ENCODE measurements at places on chromosomes 3 and 15. TPM values are rescaled to one million over a fixed set of nuclear protein-coding genes. Genes with fewer than 3 reads are reported as not detected.

RARB gene
- total RNA-seq = not detected

ADGRG7 gene
- not detected for total RNA-seq

PP2D1 gene
- not detected for total RNA-seq

NR2E3 gene
- total RNA-seq = not detected

LINGO1 gene
- total RNA-seq = 4.4 TPM

CACNA2D2 gene
- total RNA-seq = 1.4 TPM

DNA sequence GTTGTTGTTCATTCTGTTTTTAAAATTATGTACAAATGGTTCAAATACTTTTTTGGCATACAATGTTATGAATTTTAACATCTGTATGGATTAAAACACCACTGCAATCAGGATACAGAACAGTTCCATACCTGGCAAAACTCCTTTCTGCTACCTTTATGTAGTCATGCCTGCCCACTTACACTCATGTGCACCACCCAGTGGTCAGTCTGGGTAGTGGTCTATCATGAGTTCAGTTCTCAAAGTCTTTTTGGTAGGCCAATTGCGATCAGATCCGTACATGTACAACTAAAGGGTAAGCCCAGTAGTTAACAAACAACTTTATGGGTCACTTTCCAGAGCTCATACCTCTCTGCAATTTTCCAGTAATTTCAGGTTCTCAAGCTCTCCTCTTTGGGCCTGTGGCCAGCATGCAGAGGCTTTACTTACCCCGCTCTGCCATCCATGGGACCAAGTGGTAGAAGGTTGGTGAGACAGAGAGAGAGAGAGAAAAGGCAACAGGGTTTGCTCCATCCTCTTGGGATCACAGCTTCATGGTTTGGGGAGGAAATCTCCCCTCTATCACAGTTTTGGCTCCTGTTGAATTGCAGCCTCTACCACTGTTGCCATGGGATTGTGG, 63.9 kb upstream of the FAM98B start:
- peak; percentile 63 for DNase-seq

GRCh38 chr3:41011854-41012253, 187.5 kb upstream of the CTNNB1 start:
- no peak for DNase-seq

GRCh38 chr3:130906374-130906995, 12.6 kb downstream of the ATP2C1 start:
- no peak for DNase-seq

DNA sequence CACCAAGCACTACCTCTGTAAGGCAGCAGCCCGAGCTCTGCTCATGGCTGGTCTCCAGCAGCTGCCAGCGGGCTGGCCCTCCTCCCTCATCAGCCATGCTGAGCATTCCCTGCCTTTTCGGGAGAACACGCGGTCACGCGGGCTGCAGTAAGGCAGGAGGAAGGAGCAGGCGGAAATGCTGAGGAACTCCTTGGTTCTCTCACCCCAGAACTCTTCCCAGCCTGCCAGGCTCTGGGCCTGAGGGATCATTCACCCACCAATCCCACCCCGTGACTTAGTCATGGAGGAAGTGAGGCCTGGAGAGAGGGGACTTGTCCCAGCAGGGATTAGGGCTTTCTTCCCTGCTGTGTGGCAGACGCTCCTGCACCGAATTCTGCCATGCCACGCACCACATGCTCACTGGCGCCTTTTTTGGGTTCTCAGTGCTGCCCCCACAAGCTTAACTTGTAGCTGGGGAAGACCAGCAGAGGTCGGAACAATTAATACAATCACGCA, 42.9 kb upstream of the RPL32 start:
- no peak for DNase-seq

DNA sequence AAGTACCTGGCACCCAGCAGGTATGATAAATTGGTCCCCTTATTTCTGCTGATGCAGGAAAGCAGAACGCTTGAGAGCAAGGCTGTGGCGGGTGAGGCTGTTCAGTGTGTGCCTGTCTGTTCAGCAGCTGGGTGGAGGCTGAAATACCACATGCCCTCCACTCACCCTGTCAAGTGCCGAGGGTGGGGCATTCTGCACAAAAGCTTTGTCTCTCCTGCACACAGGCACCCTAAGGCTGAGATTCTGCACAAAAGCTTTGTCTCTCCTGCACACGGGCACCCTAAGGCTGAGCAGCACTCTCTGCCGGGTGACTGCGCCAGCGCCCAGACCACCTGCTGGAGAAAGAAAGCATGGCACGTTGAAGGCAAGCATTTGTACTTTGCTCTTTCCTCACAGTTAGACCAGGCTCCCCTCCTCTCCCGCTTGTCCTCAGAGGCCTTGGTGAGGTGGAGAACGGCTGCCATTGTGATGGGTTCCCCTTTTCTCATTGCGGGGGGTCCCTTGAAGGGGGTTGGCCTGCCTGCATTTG, 97.5 kb downstream of the BDH1 start:
- DNase-seq = no peak

GRCh38 chr3:42139621-42140453, 48.7 kb downstream of the TRAK1 start:
- DNase-seq = no peak

DNA sequence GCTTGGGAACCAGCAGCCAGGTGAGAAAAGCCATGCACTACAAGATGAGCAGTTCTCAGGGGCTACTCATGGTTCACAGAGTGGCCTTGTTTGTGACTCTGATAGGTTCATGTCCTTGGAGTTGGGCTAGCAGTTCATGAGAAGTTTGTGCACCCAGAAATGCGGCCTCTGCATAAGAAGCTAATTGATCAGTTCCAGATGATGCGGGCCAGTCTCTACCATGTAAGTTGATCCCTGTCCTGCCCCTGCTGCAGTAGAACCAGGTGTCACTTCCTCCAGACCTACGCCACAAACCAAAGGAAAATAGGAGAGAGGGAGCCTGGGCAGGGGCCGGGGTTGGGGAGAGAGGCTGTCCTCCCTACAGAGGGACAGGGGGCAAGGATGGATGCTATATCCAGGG, 27.2 kb upstream of the MANF start:
- DNase-seq = no peak

- DNase-seq = no peak
Measured at GRCh38 chr3:53137835-53138446, 7.7 kb upstream of the RFT1 start.

GRCh38 chr3:46484388-46484787, 13.4 kb upstream of the RTP3 start:
- peak; percentile 23 for DNase-seq

DNA sequence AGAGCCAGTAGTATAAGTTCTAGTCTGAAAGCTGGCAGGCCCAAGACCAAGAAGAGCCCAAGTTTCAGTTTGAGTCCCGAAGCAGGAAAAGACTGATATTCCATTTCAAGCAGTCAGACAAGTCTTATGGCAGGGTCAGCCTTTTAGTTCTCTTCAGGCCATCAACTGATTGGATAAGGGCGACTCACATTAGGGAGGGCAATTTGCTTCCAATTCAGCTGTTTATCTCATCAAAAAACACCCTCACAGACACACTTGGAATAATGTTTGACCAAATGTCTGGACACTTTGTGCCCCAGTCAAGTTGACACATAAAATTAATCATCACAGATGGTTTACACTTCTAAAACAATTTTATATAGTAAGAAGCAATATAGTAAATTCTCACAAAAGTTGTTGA, 69.7 kb downstream of the UBE2E2 start:
- DNase-seq = no peak

GRCh38 chr15:39084674-39085530, 496.0 kb upstream of the THBS1 start:
- no peak for DNase-seq

DNA sequence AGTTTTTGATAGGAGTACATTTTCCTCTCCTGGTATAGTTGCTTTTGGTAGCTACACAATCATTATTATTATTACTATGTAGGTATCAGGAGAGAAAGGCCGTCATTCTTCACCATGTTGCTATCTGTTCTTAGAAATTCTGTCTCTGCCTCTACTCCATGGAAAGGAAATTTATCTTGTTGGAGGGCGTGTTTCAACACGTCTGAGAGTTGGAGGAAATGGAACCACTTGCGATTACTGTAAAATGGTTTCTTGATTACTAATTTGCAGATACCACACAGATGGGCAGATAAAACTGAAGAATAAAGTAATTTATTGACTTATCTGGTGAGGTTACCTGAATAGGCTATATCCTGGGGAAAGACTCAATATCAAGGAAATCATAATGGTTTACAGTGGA, 488.4 kb downstream of the NR2F2 start:
- DNase-seq = no peak

DNA sequence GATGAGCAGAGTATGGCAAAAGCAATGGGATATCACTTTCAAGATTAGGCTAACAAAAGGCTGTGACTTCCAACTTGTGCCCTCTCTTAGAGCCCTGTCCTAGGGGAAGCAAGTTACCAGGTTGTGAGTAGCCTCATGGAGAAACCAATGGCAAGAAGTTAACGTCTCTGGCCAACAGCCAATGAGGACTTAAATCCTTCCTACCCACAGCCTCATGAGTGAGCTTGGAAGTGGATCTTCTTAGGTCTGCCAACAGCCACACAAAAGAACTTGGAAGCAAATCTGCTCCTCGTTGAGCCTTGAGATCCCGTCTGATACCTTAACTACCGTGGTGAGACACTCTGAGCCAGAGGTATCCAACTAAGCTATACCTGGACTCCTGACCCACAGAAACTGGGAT, 5.7 kb downstream of the NME9 start:
- no peak for DNase-seq

- no peak for DNase-seq
Measured at GRCh38 chr3:122105626-122106025, 50.5 kb downstream of the CD86 start.

Data from lower leg skin (tissue), 4 donors.